NCI-H187 (cell line): ENCODE measurements at places on chromosomes 13 and 19.

- DNase-seq = no peak
These were observed 11.1 kb downstream of the LYL1 start for GRCh38 chr19:13091400-13092157.

DNA sequence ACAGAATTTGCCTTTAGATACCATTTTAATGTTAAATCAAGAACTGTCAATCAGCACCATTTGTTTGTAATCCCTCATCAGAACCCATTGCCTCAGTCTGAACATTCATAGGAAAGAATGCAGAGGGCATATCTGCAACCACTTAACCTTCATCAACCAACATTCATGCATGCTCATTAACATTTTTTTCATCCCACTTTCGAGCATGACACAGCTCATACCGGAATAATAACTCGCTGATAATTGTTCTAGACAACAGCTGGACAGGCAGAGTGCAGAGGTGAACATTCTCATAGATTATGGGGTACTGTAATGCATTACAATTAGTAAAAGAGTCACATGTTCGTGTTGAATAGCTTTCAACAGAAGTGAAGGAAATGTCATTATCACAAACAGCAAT lies 216.8 kb downstream of the DIAPH3 start:
- DNase-seq = no peak

GRCh38 chr13:30584051-30584731 lies 33.5 kb upstream of the USPL1 start:
- DNase-seq = no peak

DNA sequence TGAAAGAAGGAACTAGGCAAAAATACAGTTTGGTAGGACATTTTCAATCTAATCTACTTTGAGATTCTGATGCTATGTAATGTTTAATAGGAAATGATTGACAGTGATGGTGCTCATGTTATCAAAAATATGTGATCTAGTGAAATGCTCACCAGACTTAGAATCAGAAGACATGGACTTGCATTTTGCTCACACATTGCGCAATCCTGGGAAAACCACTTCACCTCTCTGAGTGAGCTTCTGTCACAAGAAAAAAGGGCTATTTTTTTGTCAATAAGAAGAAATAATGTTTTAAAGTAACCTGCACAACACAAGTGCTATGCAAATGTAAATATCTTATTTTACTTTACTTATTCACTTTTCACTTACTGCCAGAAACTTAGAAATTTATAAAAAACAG lies 380.9 kb upstream of the HTR2A start:
- no peak for DNase-seq

- DNase-seq = no peak
These were observed 4.8 kb downstream of the KMT5C start for GRCh38 chr19:55344444-55344843.

DNA sequence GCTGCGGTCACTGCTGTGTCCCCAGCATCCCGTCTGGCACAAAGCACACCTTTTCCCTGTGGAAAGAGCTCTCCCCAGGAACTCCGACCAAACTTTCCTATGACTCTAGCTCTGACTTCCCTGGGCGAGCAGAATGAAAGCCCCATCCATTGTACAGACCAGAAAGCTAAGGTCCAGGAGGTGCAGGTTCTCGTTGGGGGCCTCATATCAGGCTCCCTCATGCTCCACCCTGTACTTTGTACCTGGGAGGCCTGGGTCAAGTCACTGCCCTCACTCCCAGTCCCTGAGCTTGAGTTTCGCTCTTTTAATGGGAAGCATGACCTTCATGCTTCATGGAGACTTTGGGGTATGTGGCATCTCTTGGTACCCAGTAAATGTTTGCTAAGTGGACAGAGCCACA lies 18.4 kb downstream of the CYTH2 start:
- no peak for DNase-seq

GRCh38 chr19:9785367-9786331 lies 17.1 kb upstream of the ZNF846 start:
- peak; percentile 53 for DNase-seq

DNA sequence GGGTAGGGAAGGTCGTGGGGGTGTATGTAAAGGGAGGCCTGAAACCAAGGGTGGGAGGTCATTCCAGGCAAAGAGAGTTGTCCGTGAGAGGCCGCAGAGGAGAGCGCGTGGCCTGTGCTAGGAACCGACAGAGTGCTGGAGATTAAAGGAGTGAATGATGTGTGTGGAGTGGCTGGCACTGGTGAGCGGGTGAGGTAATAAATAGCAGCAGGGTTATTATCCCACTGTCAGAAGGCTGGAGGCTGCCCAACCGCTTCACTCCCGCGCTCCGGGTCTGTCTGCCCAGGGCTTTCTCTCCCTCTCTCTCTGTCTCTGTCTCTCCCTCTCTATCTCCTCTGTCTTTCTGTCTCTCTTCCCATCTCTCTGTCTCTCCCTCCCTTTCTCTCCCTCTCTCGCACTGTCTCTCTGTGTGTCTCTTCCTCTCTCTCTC lies 17.4 kb downstream of the ZNF579 start:
- no peak for DNase-seq

DNA sequence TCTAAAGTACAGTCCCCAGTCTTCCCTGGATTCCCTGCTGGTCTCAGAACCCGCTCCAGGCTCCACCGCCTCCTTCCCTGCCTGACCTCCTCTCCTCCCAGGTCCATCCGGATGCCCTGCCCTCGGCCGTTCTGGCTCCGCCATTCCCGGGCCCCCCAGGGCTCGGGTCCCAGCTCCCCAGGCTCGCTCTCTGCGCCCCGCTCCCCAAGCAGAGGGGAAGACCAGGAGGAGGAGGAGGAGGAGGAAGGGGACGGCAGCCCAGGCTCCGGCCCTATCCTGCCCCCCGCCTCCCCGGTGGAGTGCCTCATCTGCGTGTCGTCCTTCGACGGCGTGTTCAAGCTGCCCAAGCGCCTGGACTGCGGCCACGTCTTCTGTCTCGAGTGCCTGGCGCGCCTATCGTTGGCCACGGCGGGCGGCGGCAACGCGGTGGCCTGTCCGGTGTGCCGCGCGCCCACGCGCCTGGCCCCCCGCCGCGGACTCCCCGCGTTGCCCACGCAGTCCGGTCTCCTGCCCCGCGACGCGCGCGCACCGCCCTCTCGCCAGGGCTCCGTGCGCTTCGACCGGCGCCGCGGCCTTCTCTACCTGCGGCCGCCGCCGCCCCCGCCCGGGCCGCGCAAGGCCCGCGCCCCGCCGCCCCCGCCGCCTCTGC lies 647 bp downstream of the RNF225 start:
- no peak for DNase-seq

GRCh38 chr13:67554286-67554685 lies 324.1 kb upstream of the PCDH9 start:
- DNase-seq = no peak

DNA sequence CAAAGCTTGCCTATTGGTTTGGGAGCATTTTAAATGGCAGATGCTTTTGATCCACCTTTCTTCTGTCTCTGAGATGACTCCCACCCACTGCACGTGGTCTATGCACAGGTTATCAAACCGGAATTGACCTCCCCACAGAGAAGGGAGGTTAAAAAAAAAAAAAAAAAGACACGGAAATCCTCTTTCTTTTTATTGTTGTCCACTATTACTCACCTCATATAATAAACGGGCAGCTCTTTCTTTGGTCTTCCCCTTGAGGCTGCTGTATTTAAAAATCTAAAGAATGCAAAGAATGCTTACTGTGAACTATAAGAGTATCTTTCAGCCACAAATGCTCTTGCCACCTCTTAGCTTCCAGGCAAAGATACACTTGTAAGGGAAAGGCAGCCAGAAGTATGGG lies 329.7 kb downstream of the NDFIP2 start:
- no peak for DNase-seq
